ENCODE measurements at places on chromosomes 6 and 20.
A peak's percentile ranks its signal among the peaks of the same experiment; 100 is the strongest.

GRCh38 chr6:137978252-137978896 is 111.3 kb downstream of the TNFAIP3 start:
- no peak for DNase-seq

GRCh38 chr6:111989743-111990142 is 64.2 kb upstream of the CCN6 start:
- DNase-seq: no peak

GRCh38 chr6:169292338-169293124 is 38.9 kb upstream of the THBS2 start:
- DNase-seq: no peak

DNA sequence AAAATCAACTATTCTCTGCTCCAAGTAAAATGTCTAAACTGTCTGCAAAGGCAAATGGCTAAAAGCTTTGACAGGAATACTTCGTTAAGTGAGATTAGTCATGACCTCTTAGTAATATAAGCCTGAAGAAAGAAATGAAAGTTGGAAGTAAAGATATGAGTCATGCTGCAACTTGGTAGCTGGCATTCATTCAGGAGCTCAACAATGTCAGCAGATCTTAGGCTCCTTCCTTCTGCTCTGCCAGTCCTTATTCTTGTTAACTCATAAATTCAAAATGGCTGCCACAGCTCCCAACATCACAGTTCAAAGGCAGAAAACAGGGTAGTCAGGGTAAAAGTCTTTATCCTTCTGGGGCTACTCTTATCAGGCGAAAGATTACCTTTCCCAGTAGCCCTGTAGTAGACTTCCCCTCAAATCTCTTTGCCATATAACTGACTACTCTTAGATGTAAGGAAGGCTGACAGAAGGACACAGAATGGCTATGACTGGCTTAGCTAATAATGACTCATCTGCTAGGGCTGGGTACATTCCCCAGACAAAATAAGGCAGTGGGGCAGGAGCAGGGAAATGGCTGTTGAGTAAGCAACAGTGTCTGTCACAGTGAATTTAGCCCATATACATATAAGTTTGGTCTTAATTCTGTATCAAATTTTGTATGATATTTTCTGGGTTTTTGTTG is 24.4 kb upstream of the C6orf62 start:
- DNase-seq: no peak

- DNase-seq: no peak
Measured at GRCh38 chr20:58989196-58989595, 8.1 kb downstream of the NELFCD start.

GRCh38 chr6:17580518-17581048 is 19.5 kb upstream of the FAM8A1 start:
- DNase-seq: peak; percentile 64

DNA sequence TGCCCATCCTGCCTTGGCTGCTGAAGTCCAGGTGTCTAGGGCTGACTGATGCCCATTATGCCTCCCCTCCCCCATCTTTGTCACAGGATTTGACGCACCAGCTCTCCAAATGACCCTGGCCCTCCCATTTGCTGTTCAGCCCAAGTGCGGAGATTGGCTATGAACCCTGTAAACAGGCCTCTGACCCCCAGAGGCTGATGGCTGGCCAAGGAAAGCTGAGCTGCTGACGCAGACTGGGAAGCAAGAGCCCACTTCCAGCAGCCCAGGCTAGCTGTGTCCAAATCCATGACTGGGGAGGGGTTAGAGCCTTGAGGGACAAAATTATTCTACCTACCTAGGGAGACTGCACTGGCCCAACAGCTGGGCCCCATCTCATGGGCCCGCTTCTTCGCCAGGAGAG is 797 bp upstream of the GNRH2 start:
- DNase-seq: no peak

GRCh38 chr20:50283922-50284810 is 93.5 kb downstream of the CEBPB start:
- DNase-seq: no peak

DNA sequence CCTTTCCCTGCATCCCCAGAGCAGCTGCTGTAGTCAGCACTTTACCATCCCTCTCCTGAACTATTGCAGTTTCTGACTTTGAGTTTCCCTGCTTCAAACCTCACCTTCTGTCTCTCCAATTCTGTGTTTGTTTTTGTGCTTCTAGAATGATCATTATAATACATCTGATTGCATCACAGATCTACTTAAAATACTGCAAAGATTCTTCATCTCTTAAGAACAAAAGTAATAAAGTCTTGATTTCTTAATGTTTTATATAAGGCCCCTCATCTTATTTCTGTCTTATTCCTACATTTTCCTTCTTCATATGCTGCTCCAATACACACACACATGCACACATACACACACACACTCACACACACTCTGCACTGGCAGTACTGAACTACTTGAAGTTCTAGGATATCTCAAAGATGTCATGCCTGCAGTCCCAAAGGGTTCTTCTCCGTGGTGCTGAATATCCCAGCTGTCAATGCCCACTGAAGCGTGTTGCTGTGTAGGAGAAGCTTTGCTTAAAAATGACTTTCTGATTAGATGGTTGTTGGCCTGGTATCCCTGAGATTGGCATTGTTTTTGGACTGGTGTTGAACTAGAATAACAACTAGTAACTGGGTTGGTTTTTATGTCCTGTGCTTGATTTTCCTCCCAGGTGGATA is 97.2 kb downstream of the MAP3K4 start:
- DNase-seq: no peak

GRCh38 chr6:130377915-130378314 is 12.1 kb downstream of the TMEM200A start:
- no peak for DNase-seq
